ENCODE measurements at places on chromosomes 1 and 21.

DNA sequence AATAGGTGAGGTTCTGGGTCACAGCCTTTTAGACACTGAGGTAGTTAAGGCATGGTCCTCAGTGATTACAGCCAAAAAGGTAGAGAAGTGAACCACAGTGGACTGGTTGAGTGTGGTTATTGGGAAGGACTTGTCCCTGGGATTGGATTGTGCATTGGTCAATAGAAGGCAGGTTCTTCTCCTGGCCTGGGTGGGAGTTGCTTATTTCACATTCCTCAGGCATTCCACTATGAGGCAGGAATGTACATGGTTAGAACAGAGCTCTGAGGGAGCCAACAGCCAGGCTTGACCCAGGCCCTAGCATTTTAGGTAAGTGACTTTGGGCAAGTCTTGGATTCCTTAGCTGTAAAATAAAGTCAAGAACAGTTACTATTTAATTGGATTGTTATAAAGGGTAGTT lies 97.9 kb upstream of the MARK1 start:
- no peak for DNase-seq

- DNase-seq: no peak
These were observed 298.3 kb downstream of the PDE4B start for GRCh38 chr1:66090859-66091457.

- DNase-seq: no peak
These were observed 14.8 kb upstream of the SLC45A1 start for GRCh38 chr1:8303141-8303540.

GRCh38 chr1:245678860-245679411 lies 524.2 kb downstream of the KIF26B start:
- no peak for DNase-seq

GRCh38 chr1:109271458-109271857 lies 11.5 kb downstream of the PSRC1 start:
- DNase-seq: no peak

- no peak for DNase-seq
These were observed 82.7 kb upstream of the KCTD3 start for GRCh38 chr1:215484171-215484939.

GRCh38 chr1:119550381-119550780 lies 43.4 kb downstream of the HSD3B1 start:
- DNase-seq: no peak

GRCh38 chr1:4213366-4213973 lies 313.4 kb upstream of the C1orf174 start:
- no peak for DNase-seq

DNA sequence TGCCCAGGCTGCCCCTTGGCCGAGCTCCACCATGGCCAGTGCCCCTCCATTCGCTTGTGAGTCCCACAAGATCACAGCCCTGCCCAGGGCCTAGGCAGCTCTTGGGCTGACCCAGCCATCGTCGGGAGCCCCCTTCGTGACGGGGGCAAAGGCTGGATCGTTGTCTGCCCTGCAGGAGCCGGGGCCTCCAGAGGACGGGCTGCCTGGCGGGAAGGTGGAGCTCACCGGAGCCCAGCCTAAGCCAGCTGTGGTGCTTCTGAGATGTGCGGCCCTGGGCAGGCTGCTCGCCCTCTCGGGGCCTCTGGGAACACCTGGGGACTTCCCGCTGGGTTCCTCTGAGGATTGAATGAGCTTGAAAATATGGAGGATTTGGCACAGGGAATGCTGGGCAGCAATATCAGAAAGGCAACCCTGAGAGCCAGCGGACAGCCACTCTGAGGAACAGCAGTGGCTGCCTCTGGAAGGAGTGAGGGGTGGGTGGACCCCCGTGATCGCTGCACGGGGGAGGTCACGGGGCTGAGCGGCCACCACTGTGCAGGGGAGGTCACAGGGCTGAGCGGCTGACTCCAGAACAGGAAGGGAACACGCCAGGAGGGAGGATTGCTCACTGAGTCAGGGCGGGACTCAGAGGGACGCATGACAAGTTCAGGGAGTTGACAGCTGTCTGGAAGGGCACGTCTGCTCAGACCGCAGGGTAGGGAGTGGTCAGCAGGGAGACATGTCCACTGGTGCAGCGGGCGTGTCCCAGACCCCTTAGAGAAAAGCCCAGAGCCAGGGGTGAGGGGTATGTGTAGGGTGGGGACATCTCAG lies 19.3 kb downstream of the TP73 start:
- DNase-seq: no peak

- no peak for DNase-seq
These were observed 905.7 kb downstream of the PLA2G4A start for GRCh38 chr1:187734427-187734826.

- DNase-seq: no peak
These were observed 119.2 kb downstream of the ITSN1 start for GRCh38 chr21:33761441-33762036.

DNA sequence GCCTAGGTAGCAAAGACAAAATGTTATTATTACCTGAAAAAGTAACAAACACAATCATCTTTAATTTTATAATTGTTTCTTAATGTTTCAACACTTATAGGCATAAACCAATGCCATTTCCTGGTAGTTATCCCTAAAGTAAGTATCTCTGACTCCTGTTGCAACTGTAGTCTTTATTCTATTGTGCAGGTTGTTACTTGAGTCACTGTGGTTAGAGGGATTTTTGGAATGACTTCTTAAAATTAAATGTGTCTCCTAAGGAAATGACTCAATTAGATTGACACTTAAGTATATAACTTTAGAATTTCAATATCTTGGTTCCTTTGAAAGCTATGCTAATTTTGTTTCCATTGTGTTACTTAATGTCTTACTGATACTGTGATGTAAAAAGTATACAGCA lies 143.9 kb downstream of the PHTF1 start:
- DNase-seq: no peak

DNA sequence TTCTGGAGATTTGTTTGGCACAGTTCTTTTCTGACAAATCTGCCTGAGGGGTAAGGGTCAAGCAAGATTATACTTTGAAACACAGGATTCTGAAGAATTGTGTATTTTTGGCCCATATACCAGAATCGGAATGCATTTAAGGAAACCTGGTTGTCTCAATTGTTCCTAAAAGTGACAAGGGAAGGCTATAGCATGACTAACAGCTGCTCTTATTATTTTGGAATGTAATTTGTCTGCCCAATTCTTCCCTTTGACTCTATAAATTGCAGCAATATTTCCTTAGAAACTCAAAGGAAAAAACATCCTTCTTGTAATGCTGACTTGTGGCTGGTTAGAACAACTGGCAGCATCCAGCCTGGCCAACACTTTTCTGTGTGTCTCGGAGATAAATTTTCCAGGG lies 15.8 kb upstream of the VCAM1 start:
- DNase-seq: no peak

GRCh38 chr1:1202831-1203560 lies 3.4 kb downstream of the TNFRSF18 start:
- no peak for DNase-seq

GRCh38 chr1:44919400-44919799 lies 67.0 kb downstream of the EIF2B3 start:
- no peak for DNase-seq

DNA sequence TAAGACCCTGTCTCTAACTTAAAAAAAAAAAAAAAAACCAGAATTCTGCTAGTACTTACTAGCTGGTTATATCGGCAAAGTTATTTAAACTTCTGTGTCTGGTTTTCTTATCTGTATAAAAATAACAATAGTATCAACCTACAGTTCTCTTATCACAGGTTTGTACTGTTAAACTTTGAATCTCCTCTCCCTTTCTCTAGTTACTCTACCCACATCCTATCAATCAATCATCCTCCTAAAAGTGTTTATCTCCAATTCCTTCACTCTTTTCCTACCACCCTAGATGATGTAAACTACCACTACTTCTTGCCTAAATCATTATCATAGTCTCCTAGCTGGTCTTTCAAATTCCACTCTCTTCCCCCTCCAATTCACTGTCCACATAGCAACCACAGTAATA lies 27.6 kb downstream of the USP33 start:
- DNase-seq: no peak

GRCh38 chr1:59703918-59704378 lies 110.8 kb upstream of the HOOK1 start:
- DNase-seq: no peak

- DNase-seq: no peak
These were observed 478.1 kb downstream of the TTLL7 start for GRCh38 chr1:83520797-83521196.
